ENCODE measurements at places on chromosomes 11 and 22.

DNA sequence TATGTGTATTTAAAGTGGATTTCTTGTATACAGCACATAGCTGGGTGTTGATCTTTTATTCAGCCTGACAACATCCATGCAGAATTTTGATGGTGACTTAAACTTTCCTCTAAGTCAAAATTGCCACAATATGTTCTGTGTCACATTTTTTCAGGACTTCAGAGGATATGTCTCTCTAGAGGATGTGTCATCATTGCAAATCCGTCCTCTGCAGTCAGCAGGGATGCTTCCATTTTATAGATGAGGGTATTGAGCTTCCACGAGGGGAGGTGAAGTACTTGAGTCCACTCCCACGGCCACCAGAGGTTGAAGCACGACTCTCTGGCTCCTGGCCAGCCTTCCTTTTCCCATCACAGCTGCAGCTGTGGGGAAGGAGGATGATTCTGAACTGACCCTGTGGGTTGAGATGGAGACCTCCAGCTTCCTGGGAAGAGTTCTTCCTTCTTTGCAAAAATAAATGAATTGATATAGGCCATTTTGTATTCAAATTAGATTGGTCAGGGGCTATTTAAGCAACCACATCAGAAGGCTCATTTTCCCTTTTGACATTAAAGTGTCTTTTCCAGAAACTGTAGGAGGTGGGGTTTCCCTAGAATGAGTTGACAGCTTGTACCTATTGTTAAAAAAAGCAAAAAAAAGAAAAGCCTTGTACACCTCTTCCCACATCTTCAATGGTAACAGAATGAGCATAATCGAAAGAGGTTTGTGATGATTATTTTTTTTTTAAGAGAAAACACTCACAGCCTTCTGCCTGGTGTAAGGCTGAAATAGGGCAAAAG, 55.2 kb upstream of the MYEOV start:
- no peak for DNase-seq

- no peak for DNase-seq
Observed at GRCh38 chr11:59463190-59463641, 6.5 kb downstream of the OR4D6 start.

- DNase-seq = no peak
Observed at GRCh38 chr11:64007160-64007628, 21.0 kb downstream of the OTUB1 start.

- DNase-seq = peak; percentile 25
Observed at GRCh38 chr11:76670485-76671236, at the start of gene LRRC32. Gene LRRC32, minus strand, starts transcription at chr11:76670747. Its CDS starts 4,793 bp downstream, at chr11:76665954.

- no peak for DNase-seq
Observed at GRCh38 chr11:16096336-16096735, 260.0 kb downstream of the SOX6 start.

DNA sequence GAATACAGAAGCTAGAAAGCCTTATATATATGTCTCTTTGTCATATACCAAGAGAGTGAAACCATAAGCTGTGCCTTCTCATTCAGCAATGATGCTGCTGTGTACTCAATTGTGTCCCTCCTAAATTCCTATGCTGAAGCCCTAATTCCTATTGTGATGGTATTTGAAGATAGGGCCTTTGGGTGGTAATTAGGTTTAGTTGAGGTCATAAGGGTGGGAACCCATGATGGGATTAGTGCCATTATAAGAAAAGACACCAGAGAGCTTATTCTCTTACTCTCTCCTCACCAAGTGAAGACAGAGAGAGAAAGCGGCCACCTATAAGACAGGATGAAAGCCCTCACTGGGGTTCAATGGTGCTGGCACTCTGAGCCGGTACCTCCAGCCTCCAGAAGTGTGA, 1191.3 kb upstream of the TENM4 start:
- DNase-seq = no peak

- no peak for DNase-seq
Observed at GRCh38 chr11:119222308-119222707, 16.2 kb downstream of the CBL start.

DNA sequence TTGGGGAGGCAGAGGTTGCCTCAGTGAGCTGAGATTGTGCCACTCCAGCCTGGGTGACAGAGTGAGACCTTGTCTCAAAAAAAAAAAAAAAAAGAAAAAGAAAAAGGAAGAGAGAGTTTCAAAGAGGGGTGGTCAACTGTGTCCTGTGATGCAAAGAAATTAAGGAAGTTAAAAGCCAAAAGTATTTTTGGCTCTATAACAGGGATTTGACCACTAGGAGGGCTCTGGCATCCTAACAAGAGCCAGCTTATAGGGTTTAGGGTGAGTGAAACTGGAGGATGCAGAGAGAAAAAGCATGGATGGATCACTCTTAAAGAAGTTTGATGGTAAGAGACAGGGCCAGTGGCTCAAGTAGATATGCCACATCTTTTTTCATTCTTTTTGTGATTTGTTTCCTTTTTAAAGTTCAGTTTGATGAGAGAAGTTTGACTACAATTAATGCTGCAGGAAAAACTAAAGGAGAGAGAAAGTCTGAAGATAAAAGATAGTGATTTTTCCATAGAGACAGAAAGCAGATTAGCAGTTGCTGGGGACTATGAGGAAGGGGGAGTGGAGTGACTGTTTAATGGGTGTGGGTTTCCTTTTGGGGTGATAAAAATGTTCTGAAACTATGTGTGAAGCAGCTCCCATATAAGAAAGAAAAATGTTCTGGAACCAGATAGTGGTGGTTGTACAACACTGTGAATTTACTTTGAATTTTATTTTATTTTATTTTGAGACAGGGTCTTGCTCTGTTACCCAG, 11.1 kb upstream of the MICAL2 start:
- DNase-seq = no peak

DNA sequence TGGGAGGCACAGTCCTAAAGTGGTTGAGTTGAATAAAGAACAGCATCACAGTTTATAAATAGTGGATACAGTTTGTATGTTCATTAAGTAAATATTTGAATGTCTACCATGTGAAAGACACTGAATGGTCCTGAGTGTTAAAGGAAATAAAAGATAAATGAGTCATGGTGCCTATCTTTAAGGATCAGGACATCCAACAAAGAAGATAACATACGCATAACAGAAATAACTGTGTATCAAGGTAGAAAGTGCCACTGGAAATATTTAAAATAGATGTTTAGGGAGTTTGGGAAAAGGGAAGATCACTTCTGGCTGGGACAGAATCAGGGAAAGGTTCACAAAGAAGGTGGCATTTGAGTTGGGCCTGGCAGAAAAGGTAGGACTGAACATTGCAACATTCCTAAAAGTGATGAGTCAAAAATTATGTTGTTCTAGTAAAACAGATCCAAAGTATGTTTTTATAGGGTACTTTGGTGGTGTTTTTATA, 41.5 kb downstream of the CSTPP1 start:
- DNase-seq = no peak

DNA sequence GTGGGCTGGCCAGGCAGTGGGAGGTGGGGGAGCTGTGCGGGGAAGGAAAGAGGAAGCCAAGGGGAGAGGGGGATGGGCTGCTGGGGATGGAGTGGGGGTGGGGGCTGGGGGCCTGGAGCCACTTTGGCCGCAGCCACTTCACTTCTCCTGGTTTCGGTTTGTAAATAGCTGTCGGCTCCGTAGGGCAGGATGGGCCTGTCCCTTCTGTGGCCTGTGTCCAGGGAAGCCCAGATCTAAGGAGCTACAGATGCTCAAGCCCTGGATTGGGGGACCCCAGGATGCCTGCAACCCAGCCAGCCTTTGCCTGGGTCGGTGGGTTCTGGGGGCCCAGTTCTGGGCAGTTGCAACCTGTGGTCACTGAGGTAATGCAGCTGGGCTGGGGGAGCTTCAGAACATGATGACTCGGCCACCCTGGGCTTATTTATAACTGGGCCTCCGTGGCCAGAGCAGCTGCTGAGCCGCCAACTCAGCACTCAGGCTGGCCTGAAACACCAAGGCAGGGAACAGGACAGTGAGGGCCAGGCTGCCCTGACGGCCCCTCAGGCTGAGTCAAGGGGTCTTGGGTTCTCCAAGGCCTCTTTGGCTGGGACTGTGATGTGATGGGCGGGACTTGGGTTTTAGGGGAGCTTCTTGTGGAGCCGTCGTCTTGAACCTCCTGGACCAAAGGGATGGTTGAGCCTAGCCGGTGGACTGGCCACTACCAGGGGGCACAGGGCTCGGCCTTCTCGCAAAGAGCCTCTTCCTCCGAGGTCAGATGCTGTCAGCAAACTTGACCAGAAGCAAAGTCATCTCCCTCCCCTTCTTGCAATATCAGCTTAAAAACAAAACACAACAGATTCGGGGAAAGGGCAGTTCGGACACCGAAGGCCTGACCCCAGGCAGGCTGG, 15.0 kb upstream of the SLC39A13 start:
- no peak for DNase-seq

DNA sequence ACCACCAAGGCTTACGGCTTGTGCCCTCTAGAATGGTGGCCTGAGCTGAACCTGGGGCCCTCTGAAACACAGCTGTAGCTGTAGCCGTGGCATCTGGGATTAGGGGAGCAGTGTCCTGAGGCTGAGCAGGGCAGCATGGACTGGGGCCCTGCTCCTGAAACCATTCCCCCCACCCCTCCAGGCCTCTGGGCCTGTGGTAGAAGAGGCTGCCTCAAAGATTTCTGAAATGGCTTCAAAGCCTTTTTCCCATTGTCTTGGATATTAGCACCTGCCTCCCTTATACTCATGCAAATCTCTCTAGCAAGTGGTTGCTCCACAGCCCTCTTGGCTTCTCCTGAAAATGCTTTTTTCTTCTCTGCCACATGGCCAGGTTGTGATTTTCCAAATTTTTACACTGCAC, 106.9 kb downstream of the CTNND1 start:
- no peak for DNase-seq

- DNase-seq = no peak
Observed at GRCh38 chr11:61103851-61104423, 1.6 kb downstream of the CD5 start.

GRCh38 chr11:134569195-134569594, 157.2 kb upstream of the B3GAT1 start:
- DNase-seq = no peak

DNA sequence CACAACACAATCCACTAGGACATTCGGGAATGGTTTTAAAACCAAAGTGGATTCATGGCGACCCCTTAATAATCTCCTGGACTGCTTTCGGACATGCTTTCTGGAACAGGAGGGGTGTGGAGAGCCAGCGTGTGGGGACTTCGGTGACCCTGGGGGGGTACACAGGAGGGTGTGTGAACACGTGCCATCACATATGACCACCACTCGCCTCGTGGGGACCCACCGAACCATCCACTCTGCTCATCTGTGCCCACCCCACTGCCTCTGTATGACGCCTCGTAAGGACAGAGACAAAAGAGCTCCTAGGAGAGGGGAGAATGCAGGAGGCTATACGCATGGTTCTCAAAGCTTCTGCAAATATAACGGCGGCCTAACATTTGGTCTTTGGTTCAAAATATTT, 8.9 kb downstream of the LTO1 start:
- no peak for DNase-seq

GRCh38 chr11:236774-237767, at the start of gene PSMD13:
Gene PSMD13, plus strand, starts transcription at chr11:236976. Its CDS starts 74 bp downstream, at chr11:237050.
- peak; percentile 91 for DNase-seq

GRCh38 chr22:49970528-49971231, 10.1 kb downstream of the PIM3 start:
- DNase-seq = peak; percentile 93

DNA sequence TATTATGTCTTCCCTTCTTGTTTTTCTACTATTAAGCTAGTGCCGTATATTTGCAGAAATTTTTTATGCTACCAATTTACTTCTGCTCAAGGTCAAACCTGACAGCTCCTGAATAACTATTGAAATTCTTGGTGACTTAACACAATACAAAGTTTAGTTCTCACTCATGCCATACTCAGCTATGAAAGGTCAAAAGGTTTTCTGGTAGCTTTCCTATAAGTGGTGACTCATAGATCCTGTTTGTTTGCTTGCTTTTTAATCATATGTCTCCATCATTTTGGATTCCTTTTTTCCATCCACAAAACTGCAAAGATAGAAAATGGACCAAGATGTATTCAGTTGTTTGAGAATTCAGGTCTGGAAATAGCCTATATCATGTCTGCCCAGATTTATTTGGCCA, 855.8 kb upstream of the LRRC4C start:
- DNase-seq = no peak

DNA sequence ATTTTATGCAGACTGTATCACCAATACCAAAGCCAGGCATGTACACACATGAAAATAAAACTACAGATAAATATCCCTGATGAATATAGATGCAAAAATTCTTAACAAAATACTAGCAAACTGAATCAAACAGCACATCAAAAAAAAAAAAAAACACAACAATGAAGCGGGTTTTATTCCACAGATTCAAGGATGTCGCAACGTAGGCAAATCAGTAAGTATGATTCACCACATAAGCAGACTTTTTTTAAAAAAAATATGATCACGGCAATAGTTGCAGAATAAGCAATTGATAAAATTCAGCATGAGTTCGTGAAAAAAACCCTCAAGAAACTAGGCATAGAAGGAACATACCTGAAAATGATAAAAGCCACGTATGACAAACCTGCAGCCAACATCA, 21.3 kb downstream of the OR51F1 start:
- no peak for DNase-seq

DNA sequence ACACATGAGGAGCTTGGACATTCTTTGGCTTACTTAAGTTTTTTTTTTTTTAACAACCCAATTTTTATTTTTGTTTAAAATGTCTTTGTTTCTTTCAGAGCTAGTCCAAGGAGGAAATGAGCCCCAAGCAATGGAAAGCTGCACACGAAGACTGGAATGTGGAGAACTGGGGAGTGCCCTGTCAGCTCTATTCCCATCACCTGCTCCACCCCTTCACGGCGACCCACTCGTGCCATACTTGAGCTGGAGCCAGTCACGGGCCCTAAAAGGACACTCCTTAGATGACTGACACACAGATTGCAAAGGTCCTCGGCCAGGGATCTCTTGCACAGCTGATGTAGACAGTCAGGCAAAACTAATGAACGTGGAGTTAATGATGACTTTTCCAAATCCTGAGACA, 10.6 kb upstream of the SLC25A18 start:
- no peak for DNase-seq

- DNase-seq = no peak
Observed at GRCh38 chr11:102915044-102915375, 40.2 kb upstream of the MMP12 start.

- no peak for DNase-seq
Observed at GRCh38 chr22:24181088-24181995, at the start of gene SUSD2. Gene SUSD2, plus strand, starts transcription at chr22:24181487. Its CDS starts 33 bp downstream, at chr22:24181520.

DNA sequence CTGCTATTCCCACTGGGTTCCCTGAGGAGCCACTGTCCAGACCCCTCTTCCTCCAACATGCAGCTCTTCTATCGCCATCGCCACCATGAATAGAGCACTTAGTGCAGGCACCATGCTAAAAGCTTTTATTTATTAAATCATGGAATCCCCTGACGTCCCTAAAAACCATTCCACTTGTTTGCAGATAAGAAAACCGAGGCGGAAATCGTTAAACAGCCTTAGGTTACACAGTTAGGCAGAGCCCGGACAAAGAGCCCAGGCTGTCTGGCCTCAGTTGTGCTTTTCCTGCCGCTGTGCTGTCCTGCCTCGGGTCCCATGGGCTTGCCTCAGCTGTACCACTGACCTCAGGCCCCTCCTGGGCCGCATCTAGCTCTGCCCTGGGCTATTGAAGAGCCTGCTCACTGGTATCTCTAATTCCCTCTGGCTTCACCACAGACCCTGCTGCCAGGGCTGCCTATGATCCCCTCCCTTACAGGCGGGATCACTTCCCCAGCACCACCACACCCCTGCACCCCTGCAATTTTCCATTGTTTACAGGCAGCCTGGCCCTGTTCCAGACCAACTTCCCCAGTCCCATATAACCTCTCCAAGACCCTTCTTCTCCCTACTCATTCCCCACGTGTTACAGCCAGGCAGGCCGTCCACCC, 13.0 kb upstream of the TUB start:
- no peak for DNase-seq
